ENCODE measurements at places on chromosomes 7 and 10. TPM values are rescaled to one million over a fixed set of nuclear protein-coding genes. Genes with fewer than 3 reads are reported as not detected.

DNA sequence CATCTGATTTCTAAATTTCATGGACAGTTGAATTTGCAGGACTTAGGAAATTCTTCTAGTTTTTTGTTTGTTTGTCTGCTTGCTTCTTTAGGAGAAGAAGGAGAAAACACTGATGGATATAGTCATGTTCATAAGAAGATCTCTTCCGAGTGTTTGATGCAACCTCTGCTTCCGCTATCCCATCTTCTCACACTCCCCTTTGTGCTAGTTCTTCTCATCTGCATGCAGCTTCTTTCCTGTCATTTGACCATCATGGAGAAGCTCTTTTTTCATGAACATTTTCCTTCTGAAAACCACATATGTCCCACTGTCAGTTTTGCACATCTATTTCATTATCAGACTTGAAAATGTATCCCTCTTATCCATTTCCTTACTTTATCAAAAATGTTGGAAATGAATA is 346.9 kb upstream of the PRKCQ start:
- no peak for DNase-seq

GRCh38 chr7:30713392-30713791 is 31.1 kb upstream of the CRHR2 start:
- no peak for DNase-seq

DNA sequence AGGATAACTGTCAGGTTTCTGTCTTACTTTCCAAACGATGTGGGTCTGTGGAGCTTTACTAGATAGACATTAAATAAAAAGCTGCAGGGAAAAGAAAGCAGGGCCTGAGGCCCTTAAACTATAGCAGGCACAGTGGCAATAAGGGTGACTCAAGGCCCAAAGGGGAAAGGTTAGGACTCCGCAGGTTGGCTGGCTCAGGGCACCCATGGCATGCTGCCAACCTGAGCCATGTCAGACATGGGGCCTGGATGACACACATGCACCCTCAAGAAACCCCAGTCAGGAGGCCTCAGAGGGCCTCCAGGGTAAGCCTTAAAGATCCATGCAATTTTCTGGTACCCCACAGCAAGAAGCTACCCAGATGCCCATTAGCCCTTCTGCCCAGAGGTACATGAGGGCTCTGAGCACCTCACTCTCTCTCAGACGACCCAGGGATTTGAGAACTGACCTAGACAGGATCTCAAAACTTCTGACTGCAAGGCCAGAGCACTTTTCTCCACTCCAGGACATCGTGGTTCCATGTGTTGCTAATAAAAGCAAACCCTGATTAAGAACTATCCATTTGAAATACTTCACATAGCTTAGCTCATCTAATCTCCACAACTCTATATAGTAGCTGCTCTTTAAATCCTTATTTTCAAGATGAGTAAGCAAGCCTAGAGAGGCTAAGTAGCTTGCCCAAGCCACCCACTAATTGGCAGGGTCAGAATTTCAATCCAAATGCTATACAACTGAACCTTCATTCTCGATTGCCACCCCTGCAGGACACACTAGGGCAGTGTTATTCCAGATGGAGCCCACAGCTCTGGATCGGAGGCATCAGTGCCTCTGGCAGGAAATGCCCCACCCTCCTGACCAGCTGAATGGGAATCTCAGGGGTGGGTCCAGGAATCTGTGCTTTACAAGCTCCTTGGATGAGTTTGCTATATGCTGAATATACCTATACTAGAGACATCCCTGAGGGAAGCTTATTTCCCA is 132.5 kb upstream of the EFCAB10 start:
- DNase-seq = no peak

GRCh38 chr10:2924431-2924830 is 142.9 kb upstream of the PFKP start:
- DNase-seq = no peak

DNA sequence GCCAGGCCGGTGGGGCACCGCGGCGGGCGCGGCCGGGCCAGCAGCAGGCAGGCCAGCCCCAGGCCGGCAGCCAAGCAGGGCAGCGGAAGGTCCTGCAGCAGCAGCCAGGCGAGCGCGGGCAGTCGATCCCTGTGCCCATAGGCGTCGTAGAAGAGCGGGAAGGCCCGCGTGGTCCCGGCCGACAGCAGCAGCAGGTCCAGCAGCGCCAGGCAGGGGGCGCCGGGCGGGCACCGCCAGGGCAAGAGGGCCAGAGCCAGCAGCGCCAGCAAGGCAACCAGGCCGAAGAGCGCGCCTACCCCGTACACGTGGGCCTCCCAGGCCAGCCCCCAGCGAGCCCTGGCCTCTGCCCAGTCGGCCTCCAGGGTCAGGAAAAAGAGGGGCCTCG is 8.4 kb upstream of the RBM28 start:
- DNase-seq = peak; percentile 73

- no peak for DNase-seq
Measured at GRCh38 chr10:49157229-49157628, 23.4 kb upstream of the FAM170B start.

DNA sequence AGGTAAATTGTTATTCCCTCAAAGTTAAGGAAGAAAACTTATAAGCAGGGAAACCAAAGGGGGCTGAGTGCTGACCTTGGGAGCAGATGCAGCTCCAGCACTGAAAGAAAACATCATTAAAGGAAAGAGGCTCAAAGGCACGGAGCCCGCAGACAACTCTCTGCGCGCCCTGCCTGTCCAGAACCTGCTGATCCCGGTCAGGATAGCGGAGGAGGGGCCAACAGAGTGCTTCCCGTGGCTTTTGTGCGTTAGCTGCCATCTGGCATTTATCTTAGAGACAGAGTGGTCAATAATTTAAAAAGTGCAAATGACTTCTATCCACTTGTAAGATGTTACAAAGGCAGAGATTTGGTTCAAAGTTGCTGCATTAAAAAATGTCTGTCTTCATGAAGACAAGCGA is 162.1 kb downstream of the FANK1 start:
- DNase-seq = no peak

DNA sequence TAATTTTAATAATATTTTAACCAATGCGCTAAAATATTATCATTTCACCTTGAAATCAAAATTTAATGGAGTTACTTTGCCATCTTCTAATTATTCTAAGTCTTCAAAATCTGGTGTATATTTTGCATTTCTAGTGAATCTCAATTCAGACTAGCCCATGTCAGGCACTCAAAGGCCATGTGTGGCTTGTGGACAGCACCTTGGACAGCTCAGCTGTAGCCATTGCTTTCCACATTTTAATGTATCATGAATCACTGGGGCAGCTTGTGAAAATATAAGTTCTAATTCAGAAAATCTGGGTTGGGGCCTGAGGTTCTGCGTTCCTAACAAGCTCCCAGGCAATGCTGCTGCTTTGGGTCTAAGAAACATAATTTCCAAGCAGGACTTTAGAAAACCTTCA is 57.2 kb downstream of the MGAM2 start:
- DNase-seq = no peak

GRCh38 chr7:12485845-12486244 is 82.2 kb upstream of the VWDE start:
- no peak for DNase-seq

GRCh38 chr7:127828843-127829500 is 177.0 kb downstream of the SND1 start:
- DNase-seq = no peak

- DNase-seq = no peak
Measured at GRCh38 chr10:122544493-122544892, 16.1 kb upstream of the DMBT1 start.

- no peak for DNase-seq
Measured at GRCh38 chr7:101936611-101937231, 119.3 kb downstream of the CUX1 start.

Gene HOXA13
- not detected for total RNA-seq

Gene FAM25A
- total RNA-seq = not detected

Gene CREB5
- 10.3 TPM for total RNA-seq

Gene GRB10
- 36.5 TPM for total RNA-seq

Gene SLC18A3
- total RNA-seq = not detected

Gene TIMM23B
- total RNA-seq = 11.7 TPM

Gene PRKAR2B
- total RNA-seq = 10.3 TPM

Gene ATRNL1
- total RNA-seq = 0.92 TPM
